Fibroblast of skin of right biceps (primary cell): ENCODE measurements at places on chromosomes 4 and X.
A peak's percentile ranks its signal among the peaks of the same experiment; 100 is the strongest.

GRCh38 chr4:14218641-14219040 is 591.1 kb upstream of the BOD1L1 start:
- DNase-seq = no peak

GRCh38 chrX:49060914-49061313 is 2.1 kb downstream of the CCDC120 start:
- DNase-seq = no peak

DNA sequence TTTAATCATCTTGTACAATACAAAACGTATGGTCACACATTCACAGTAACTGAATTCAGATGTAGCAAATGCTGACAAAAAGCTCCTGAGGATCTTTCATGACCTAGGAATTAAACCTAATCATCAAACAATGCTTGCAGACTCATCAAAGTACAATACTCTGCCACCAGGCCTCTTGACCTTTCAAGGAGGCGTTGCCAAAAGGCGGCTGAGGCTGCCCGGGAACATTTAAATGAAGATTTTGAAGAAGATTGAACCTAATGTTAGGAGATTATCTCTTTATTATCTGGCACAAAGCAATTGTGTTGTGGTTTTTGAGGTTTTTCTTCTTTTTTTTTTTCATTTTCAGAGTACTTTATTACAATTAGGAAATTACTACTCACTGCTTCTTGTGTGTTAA is 340.5 kb downstream of the GALNTL6 start:
- DNase-seq = peak; percentile 10

DNA sequence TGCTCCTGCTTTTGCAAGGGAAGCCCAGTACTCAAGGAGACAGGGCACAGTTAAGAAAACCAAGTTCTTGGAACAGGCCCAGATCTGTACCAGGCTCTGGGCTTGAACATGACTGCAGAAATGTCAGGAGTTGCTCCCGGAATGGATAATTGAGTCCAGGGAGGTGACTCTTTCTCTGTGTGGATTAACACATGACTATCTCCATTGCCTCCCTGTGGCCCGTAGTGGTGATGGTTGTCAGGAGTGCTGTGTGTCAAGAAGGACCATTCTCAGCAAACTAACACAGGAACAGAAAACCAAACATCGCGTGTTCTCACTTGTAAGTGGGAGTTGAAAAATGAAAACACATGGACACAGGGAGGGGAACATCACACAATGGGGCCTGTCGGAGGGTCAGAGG is 39.9 kb downstream of the CCKAR start:
- DNase-seq = no peak

DNA sequence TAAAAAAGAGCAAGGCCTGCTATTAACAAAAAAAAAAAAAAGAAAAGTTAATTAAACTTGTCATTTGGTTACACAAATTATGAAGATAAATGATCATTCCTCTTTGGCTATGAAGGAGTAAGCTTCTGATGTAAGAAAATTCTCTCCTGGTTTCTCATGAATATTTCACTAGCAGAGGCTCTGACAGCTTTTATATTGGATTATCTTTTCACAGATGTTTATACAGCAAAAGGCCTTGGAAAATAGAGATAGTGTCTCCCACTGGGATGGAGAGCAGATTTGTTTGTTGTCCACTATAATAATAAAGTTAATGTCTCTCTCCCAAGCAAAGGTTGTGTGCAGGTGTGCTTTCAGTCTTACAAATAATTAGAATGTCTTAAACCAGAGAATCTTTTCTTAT is 40.7 kb upstream of the PDGFC start:
- DNase-seq = peak; percentile 23

GRCh38 chr4:2290974-2291704 is 29.2 kb upstream of the MXD4 start:
- DNase-seq = no peak

DNA sequence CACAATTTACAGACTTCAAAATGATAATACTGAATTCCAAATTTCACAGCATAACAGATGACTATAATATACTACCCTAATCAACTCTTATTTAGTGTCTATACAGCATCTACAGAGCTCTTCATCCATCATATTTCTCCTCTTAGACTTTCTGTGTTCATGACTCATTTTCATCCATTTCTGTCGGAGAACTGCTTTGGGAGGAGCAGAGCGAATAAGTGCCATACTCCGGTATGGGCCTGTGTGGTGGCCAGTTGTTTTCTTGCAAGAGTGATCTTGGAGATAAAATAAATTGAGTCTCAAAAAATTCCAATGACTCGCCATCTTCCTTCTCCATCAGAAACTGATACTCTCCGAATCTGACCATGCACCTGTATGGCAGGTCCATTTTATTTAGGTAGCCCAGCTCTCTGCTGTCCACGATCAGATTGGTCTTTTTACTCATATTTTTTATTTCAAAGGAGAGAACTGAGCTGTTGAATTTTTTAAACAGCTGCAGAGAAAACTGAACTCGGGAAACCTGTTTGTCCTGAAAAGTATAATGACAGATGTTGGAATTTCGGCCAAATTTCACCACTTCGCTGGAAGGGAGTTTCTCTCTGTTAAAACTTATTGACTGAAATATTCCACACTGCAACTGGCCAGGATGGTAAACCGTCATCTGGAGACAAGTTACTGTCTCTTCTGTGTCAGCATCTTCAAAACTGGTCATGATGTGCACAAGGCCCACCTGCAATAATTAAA is 7.8 kb downstream of the TIFA start:
- no peak for DNase-seq
